ENCODE measurements at places on chromosomes 6 and 20.

- DNase-seq: peak; percentile 41
Observed at GRCh38 chr6:70375166-70375565, 38.1 kb upstream of the FAM135A start.

- no peak for DNase-seq
Observed at GRCh38 chr20:59577037-59577808, 27.1 kb upstream of the PHACTR3 start.

- no peak for DNase-seq
Observed at GRCh38 chr6:41677124-41677921, 39.1 kb downstream of the MDFI start.

DNA sequence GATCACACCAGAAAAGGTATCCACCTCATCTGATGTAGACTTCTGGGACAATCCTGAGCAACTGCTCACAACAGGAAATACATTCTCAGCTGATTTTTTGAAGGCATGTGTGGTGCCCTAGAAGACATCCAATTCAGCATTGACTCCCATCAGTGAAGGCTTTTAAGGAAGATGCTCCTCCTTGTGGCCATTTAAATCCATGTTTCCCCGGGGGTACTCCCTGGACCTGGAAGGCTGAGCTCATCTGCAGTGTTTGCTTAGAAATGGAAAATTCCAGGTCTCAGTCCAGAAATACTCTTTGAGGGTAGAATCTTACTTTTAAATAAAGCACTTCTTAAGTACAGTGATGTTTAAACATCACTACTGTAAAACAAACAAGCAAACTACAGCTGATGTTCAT lies 195.5 kb upstream of the PDE10A start:
- peak; percentile 11 for DNase-seq

DNA sequence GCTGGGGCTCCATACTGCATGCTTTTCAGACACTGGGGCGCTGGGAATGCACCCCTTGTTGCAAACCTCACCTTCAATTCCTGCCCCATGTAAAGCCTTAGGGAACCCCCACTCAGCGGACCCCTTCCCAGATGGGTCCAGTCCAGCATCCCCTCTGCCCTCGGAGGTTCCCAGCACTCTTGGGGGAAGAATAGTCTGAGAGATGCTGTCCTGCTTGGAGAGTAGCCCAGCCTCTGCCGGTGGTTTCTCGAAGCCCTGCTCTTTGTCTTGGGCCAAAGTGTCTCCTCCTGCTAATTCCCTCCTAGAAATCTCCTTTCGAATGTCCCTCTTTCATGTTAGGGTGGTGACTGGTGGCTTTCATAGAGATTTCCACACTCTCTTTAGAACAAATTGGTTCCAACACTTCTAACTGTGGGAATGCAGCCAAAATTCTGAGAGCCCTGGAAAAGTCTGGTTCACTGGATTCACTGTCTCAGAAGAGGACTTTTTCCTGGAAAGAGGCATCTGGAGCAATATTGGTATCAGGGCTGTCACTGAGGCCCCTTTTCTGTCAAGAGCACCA lies 24.9 kb upstream of the SULF2 start:
- DNase-seq: no peak

DNA sequence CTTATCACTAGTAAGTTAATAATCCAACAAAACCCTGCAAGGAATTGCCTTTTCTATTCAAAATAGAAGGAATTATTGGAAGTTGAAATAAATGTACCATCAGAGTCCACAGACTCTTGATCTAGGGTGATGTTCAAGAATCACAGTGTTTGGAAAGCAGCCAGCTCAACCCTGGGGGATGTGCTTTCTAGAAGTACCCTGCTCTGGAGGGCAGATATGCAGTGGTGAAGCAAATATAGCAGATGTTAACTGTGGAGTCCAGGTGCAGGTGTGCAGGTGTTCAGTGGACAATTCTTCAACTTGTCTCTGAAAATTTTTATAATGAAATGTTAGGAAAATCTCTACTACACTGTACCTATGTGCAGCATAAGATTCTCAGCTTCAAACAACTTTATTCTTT lies 9.1 kb upstream of the INSM1 start:
- DNase-seq: no peak

DNA sequence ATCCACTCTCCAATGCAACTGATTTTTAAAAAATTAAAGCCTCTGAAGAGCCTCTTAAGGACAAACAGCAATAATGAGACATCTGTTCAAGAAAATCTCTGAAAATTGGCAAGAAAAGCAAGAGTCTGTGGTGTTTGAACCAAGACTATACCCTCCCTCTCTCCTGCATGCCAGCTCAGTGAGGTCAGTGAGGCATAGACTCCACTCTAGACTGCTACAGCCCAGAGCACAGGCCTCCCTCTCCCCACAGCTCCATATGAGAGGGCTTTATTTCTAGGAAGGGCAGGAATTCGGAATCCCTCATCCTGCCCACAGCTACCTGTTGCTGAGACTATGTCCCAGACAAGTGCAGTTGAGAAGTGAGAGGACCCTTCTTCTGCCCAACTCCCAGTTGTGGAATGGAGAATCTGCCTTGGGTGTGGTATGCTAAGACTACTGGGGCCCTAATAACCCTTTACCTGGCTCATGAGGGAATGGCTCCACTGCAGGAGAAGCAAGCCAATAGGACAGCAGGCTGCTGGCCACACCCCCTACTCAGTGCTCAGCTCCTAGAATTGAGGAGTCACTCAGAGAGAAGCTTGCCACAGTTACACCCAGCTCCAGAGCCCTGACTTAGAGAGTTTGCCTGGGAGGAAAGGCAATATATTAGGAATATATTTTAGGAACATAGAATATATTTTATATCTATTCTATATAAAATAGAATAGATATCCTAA lies 22.7 kb upstream of the HLA-DQA1 start:
- peak; percentile 14 for DNase-seq

DNA sequence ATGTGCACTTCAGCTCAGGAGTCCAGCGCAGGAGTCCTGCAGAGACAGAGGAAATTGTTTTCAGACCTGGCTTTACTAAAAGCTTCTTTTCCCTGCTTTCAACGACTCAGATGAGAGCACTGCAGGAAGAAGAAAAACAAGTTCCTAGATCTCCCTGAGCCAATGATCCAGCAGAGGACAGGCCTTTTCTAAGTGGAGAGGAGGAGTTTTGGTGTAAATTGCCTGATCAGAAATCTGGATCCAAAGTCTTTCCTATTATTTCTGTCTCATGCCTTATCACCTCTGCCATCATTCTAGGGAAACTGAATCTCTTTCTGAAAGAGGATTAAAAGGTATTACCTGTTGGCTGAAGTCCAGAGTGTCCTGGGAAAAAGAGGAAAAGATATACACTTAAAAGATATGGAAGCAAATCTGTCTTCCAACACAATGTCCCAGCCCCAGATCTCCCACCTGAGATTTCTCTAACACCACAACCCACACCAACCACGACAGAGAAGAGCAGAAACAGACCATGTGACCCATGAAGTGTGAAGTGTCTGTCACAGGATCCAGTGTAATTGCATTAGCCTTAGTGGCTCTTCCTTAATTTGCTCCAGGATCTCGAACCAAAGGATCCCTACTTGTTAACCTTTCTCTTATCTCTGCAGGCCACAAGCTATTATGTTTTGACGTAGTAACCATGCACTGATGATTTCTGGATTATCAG lies 23.1 kb upstream of the HLA-DRB5 start:
- DNase-seq: no peak

- DNase-seq: no peak
Observed at GRCh38 chr6:52696418-52696817, 25.5 kb downstream of the TMEM14A start.

- no peak for DNase-seq
Observed at GRCh38 chr6:21592953-21593352, 598 bp upstream of the SOX4 start.

DNA sequence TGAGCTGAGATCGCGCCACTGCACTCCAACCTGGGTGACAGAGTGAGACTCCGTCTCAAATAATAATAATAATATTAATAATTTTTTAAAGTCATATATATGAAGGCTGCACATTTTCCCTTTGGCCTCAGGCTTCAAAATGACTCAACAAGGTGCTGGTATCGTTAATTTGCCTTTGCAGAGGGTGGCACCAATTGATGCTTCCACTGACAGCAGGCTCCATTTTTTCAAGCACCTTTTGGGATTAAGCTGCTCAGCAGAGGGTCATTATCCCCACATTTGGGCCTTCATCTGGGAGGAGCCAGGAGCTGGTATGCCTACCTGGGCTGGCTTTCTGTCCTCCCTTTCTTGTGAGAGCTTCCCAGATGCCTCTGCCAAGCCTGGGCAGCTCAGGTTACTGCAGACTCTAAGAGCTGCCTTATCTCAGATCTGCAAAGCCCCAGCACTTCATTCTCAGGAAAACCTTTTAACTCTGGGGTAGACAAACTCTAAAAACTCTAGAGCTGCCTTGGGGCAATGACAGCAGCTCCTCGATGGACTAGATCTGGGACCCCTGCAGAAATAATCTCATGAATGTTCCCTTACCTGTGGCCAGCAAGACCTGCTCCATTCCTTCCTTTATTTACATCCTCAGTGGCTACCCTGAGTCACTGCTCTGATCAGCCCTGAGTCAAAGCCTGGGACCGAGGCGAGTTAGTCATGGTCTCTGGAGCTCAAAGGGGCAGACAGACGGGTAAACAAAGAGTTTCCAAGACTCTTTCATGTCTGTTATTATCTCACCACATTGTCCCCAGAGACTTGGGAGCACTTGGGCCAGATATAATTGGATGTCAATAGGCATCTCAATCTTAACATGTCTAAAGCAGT lies 80.0 kb upstream of the EYA2 start:
- no peak for DNase-seq

DNA sequence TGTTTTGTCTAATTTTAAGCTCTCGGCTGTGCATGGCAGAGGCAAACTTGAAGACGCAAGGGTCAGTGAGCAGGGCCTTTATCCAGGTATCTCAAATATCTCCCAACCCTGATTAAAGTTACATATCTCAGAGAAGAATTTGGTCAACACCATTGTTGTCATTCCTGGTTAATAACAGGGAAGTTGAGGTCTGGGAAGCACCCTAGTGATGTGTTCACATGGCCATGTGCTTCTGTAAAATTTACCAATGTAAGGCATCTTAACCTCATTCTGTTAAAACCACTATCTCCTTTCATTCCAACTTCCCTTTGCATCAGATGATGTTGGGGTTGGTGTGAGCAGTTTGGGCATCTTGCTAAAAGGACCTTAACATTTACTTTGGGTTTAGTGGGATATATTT lies 4.0 kb upstream of the FAM110A start:
- no peak for DNase-seq

DNA sequence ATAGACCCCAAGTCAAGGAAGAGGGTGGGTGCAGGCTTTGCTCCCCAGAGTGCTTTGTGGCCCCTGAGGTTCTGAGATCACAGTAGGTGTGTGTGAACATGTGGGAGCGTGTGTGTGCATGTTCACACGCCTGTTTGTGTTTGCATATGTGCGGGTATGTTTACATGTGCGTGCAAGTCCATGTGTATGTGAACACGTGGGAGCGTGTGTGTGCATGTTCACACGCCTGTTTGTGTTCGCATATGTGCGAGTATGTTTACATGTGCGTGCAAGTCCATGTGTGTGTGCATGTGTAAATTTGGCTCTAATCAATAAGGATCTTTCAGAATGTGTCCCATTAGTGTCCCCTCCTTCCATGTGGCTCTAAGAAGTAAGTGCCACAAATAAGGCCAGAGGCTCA lies 41.4 kb upstream of the PCMTD2 start:
- no peak for DNase-seq

DNA sequence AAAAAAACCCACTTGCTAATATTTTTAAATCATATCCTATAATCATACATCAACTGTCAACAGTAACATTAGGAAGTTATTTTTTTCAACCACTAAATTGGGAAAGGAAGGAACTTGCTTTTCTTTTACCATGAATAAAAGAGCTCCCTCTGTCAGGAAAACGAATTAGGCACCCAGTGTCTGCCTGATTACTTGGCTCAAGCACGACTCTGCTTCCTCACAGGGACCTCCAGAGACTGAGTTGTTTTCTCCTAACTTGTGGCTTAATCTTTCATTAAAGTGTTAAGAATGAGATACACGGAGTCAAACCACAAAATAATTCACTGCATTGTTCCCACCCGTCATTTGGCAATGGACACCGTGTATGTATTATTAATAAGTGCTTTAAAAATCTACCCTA lies 1405.1 kb upstream of the EYS start:
- no peak for DNase-seq

DNA sequence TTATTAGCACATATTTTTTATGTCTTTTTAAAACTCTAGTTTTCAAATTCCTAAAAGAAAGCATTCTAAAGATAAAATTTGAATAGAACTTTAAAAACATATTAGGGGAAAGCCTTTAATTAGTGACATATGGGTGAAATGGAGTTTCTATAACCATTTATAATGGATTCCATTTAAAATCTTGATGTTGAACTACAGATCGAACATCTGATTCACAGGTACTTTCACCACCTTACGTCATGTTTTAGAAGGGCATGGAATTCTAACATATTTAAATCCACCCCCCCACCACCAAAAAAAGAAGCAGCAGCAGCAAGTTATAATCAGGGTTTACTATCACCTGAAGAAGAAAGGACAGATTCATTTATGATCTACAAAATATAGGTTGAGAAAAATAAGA lies 298.4 kb downstream of the SMOC2 start:
- DNase-seq: no peak

DNA sequence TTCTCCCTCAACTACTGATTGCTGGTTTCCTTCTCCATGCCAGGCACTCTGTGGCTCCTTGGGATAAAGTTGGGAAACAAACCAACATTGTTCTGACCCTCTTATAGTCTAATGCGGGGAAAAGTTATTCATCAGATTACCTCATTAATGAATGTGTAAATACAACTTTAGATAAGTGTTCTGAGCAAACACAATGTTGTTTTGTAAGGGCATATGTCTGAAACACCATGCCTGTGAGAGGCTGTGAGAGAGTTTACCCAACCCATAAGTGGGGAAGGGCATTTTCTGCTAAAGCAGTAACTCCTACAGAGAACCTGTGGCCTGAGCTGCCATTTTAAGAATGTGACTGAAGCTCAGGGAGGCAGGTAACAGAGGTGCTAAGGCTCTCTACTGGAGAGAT lies 283.5 kb downstream of the KHDC1L start:
- DNase-seq: no peak

GRCh38 chr6:44219053-44219814 lies 2.5 kb downstream of the MYMX start:
- peak; percentile 54 for DNase-seq

DNA sequence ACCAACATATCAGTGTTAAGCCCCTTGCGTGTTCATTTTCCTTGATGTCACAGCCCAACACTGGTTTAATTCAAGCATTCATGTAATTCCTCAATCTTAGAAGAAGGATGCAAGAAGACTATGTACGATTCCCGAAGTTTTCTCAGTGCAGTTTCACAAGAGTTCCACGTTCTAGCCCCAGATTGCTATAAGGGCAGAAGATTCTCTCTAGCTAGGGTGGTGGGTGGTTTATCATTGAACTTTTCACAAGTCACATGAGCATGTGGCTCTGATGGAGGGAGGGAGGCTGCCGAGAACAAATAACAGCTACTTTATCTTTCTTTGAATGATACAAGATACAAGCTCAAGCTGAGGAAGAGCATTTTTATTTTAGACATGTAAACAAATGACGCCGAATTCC lies 71.9 kb upstream of the NHSL1 start:
- DNase-seq: no peak

DNA sequence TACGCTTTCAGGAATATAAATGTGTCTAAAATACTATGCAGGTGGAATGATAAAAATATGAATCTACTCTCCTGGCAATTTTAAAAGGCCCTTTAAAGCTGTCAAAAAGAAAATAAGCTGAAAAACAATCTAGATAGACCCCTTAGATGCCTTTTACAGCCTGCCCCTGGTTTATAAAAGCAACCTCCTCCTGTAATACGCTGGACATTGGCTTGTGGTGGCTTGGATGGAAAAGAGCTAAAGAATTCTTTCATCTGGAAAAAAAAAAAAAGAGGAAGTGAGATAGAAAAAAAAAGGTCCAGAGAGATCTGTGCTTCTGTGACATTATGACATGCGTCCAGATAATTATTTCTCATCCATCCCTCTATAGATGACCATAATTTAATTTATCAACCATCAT lies 115.9 kb upstream of the NRSN1 start:
- no peak for DNase-seq
